ENCODE measurements at places on chromosomes 1 and 21.

DNA sequence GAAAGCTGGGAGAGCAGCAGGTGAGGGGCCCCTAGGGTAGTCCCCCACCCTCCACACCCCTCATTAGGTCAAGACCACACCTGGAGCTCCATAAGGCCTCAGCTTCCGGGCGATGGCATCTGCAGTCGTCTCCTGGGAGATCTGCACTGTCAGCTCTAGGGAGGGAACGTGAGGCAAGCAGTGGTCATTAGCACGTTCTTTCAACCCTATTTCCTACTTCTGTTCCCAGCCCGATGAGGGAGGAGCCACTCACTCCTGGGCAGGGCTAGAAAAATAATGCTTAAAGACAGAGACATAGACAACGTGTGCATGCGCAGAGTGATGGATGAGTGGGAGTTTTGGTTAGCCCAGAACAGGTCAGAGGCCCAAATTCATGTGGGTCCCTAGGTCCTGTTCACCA, 9.7 kb downstream of the KDF1 start:
- no peak for DNase-seq

DNA sequence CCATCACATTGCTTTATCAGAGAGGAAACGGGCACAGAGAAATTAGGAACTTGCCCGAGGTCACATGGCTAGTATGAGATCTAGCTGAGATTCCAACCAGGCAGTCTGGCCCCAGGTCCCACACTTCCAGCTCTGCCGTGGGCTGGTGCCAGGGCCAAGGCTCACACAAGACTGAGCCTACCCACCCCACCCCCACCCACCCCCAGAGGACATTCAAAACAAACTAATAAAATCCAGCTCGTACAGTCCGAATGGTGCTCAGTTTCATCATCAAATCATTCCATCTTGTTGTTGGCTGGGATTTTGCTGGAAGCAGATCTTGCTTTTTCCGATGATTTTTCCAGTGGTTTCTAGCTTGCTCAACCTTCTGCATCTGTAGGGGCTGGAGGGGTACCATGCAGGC, 27.9 kb downstream of the MATN1 start:
- DNase-seq: no peak

- DNase-seq: peak; percentile 91
These were observed 56.8 kb downstream of the ZBTB17 start for GRCh38 chr1:15918962-15919715.

GRCh38 chr21:43936247-43936967, 71.4 kb downstream of the AGPAT3 start:
- no peak for DNase-seq

DNA sequence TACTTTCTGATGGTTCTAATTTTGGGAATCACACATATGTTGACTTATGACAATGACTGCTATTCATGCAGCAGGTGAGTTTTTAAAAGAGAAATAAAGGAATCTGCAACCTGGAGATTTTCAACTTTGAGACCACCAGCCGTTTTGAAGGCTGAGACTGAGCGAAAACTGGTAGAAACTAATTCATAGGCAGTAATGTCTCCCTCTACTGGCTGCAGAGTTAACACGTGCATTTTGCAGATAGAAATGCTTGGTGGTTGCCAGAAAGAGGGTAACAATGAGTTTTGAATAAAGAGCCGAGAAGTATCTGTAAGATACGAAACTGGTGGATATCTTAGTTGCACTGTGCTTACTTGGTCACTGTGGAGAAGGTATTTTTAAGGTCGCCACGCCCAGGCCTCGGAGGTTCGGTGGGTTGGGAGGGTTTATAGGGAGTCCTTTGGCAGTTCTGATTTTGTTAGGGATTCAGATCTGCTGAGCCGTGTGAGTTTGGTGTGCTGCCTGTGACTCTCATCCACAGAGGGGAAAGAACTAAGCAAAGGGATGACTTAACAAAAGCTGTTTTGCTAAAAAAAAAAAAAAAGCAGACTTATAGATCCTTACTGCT, 83.0 kb downstream of the RYR2 start:
- DNase-seq: no peak

DNA sequence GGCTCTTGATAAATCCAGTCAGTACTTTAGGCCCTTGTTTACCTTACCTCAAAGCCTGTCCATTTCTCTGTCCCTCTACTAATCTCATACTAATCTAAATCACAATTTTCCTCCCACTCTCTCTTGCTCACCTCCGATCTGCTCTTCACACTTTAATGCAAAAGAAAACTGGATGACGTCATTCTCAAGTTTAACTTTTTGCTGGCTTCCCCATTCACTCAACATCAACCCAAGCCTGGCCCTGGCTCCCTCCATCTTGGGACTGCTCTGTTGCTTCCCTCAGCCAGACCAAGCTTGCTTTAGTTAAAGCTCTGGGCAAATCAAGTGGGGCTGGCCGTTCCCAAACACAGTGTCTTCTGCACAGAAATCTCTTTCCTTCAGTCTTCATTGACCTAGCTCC, 29.7 kb downstream of the COA6 start:
- no peak for DNase-seq

GRCh38 chr1:209743145-209743482, 12.7 kb upstream of the TRAF3IP3 start:
- DNase-seq: no peak

GRCh38 chr1:56448529-56449300, 130.6 kb downstream of the PLPP3 start:
- no peak for DNase-seq

DNA sequence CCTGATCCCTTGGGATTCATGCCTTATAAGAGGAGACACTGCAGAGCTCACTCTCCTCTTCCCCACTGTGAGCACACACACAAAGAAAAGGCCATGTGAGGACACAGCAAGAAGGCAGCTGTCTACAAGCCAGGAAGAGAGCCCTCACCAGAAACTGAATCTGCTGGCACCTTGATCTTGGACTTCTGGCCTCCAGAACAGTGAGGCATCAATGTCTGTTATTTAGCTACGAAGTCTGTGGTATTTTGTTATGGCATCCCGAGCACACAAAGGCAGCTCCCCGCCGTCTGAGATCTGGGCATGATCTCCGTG, 47.1 kb upstream of the RPL11 start:
- DNase-seq: no peak

- no peak for DNase-seq
These were observed 57.9 kb downstream of the SASS6 start for GRCh38 chr1:100074604-100075395.

- DNase-seq: no peak
These were observed 35.2 kb downstream of the EXO1 start for GRCh38 chr1:241883159-241883558.

DNA sequence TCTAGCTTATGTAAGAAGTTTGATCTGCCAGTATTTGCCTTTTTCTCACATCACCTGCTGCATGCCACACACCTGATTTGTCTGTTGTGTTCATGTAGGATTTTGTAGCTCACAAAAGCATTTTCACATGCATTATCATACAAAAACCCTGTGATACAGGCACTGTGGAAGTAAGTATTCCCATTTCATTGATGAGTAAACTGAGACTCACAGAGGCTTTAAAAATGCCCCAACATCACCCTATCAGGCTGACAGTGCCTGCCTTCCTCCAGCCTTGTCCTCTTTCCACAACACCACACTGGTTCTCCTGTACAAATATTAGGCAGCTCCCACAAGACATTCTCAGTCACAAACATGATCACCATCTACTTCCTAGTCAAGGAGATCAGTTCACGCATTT, 85.9 kb upstream of the UBE2U start:
- no peak for DNase-seq

GRCh38 chr21:45642122-45642813, 1.3 kb upstream of the PCBP3 start:
- no peak for DNase-seq

GRCh38 chr1:82921759-82922158, 1077.2 kb downstream of the TTLL7 start:
- no peak for DNase-seq

GRCh38 chr1:92934395-92935378, 26.6 kb downstream of the DIPK1A start:
- DNase-seq: no peak

DNA sequence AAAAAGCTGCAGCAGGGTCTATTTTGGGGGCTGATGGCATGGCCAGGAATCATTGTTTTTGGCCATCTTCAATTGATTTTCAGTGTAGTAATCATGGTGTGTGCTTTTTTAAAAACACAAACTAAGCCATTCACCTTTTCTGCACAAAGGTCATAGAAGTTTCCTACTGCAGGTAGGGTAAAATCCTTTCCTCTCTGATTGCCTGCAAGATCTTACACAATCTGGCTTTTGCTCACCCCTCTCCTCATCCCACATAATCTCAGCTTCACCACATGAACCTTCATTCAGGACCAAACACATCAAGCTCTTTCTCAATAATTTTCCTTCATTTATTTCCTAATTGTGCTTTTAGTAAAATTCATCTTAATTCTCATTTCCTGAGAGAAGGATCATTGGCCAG, 38.3 kb upstream of the GBP5 start:
- no peak for DNase-seq

DNA sequence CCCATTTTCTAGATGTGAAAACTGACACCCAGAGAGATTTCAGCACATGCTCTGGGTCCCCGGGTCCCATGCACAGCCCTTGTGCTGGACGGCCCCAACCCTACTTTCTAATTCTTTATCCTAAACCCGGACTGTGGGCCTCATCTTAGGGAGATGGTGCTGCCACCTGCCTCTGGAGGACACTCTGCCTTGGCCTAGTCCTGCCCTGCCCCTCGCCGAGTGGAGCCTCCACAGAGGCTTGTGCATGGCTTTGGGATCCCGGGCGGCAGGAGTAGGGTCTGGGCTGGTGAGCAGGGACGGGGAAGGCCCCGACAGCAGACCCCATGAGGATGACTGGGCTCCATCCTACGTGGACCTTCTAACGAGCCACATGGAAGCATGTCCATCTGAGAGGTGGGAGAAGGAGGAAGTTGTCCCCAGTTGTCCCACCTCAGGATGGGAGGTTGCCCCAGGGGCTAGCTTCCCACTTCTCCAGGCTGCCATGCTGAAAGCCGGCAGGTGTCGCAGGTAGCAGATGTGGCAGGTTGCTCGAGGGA, 12.4 kb downstream of the MX2 start:
- no peak for DNase-seq

GRCh38 chr1:153250166-153250565, 9.3 kb upstream of the LORICRIN start:
- DNase-seq: no peak

DNA sequence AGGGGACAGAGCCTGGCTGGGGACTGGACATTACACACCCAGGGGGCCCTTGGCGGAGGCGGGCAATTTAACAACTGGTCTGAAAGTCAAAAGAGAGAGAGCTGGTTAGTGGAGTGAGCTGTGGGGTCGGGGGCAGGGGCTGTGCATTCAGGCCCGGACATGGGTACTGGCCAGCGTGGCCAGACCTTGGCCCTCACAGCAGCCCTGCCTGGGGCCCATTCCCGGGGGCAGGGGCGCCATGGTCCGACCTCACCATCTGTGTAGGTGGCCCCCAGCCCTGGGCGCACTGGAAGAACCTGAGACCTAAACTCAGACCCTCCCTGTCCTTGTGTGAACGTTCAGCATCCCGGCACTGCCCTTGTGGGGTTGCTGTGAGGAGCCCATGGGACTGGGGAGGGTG, 5.0 kb downstream of the CLDN19 start:
- DNase-seq: no peak

GRCh38 chr1:233278631-233279030, 16.9 kb downstream of the PCNX2 start:
- DNase-seq: no peak

- peak; percentile 75 for DNase-seq
These were observed 2.9 kb upstream of the FCMR start for GRCh38 chr1:206924592-206925105.

- no peak for DNase-seq
These were observed 295.2 kb downstream of the HLX start for GRCh38 chr1:221174330-221174993.

DNA sequence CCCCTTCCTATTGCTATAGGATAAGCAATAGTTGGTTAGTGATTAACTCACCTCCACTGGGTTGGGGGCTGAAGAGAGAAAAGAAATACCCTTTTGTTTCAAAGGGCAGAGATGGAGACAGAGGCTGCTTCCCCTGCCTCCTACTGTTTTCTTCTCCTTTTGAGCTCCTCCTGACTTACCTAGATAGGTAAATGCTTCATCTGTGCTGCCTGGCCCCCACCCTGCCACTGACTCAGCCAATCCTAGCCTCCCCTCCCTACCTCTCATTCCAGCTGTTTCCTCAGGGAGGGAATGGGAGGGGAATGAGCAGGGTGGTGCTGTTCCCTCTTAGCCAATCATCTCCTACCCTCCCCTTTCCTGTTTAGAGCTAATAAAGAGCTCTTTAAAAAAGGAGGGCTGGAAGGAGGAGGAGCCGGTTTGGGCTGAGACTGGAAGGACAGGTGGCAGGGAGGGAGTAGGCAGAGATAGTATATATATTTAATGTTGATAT, at the start of gene C1orf116:
TSS of gene C1orf116 (minus strand) at position 229 of the 490 bp plus-strand sequence. CDS start 5,158 bp downstream, outside the sequence.
- DNase-seq: no peak

All from T-helper 2 cell (primary cell).